Central memory CD8-positive, alpha-beta T cell (primary cell): ENCODE measurements at places on chromosomes 1 and 21.

GRCh38 chr1:20602851-20603450, 14.1 kb downstream of the CDA start:
- no peak for DNase-seq
- no peaks in the 10 kb centered on the region for H3K4me1 ChIP-seq

- DNase-seq: no peak
- no peak overlapping the region for H3K4me3 ChIP-seq
- H3K27ac ChIP-seq: no peak overlapping the region
- no peaks in the 10 kb centered on the region for H3K36me3 ChIP-seq
Measured at GRCh38 chr21:24995216-24995615, 612.1 kb downstream of the MRPL39 start.

DNA sequence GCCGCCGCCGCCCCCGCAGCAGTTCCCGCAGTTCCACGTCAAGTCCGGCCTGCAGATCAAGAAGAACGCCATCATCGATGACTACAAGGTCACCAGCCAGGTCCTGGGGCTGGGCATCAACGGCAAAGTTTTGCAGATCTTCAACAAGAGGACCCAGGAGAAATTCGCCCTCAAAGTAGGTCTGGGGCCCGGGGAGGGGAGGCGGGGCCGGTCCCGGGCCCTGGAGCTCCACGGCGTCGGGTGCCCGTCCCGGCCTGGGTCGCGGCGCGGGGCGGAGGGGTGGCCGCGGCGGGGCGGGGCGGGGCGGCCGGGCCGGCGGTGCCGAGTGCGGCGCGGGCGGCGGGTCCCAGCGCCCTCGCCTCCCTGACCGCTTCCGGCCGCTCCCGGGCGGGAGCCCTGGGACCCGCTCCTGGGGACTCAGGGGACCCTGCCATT, 646 bp downstream of the MAPKAPK2 start:
- H3K27me3 ChIP-seq: no peaks in the 10 kb centered on the region
- peaks cover 23% of the 10 kb centered on the region for H3K36me3 ChIP-seq
- peak overlapping the region; percentile 98 for H3K4me3 ChIP-seq
- peaks cover 53% of the 10 kb centered on the region for H3K4me1 ChIP-seq
- no peak for DNase-seq
- peak overlapping the region; percentile 91 for H3K27ac ChIP-seq

- peaks cover 7% of the 10 kb centered on the region for H3K36me3 ChIP-seq
- no peaks in the 10 kb centered on the region for H3K27me3 ChIP-seq
- H3K4me3 ChIP-seq: peak overlapping the region; percentile 83
- H3K4me1 ChIP-seq: peaks cover 32% of the 10 kb centered on the region
- DNase-seq: peak; percentile 39
Measured at GRCh38 chr1:35577071-35577998, 4.2 kb downstream of the TFAP2E start.

GRCh38 chr1:243507001-243507671, 251.3 kb downstream of the SDCCAG8 start:
- H3K27me3 ChIP-seq: no peaks in the 10 kb centered on the region
- H3K4me1 ChIP-seq: peaks cover 35% of the 10 kb centered on the region
- DNase-seq: no peak
- H3K4me3 ChIP-seq: no peak overlapping the region

- no peak overlapping the region for H3K4me3 ChIP-seq
- no peak overlapping the region for H3K27ac ChIP-seq
- DNase-seq: no peak
- peaks cover 5% of the 10 kb centered on the region for H3K4me1 ChIP-seq
Measured at GRCh38 chr21:29228306-29228705, 70.4 kb upstream of the BACH1 start.
